Stimulated activated CD4-positive, alpha-beta T cell treated with anti-CD3 and anti-CD28 coated beads, TNF-alpha, amount 100 ng/mL, for 24 hours (primary cell): ENCODE measurements at places on chromosomes 16 and 17.

GRCh38 chr16:80488167-80488566 lies 52.6 kb upstream of the DYNLRB2 start:
- no peak for DNase-seq

- DNase-seq: peak; percentile 38
Observed at GRCh38 chr17:44219108-44219615, 313 bp downstream of the UBTF start.

- DNase-seq: no peak
Observed at GRCh38 chr17:44097110-44097958, 26.1 kb downstream of the HDAC5 start.

GRCh38 chr16:84451781-84452180 lies 52.7 kb downstream of the MEAK7 start:
- DNase-seq: no peak
